ENCODE measurements at places on chromosomes 7 and 10. TPM values are rescaled to one million over a fixed set of nuclear protein-coding genes. Genes with fewer than 3 reads are reported as not detected.

DNA sequence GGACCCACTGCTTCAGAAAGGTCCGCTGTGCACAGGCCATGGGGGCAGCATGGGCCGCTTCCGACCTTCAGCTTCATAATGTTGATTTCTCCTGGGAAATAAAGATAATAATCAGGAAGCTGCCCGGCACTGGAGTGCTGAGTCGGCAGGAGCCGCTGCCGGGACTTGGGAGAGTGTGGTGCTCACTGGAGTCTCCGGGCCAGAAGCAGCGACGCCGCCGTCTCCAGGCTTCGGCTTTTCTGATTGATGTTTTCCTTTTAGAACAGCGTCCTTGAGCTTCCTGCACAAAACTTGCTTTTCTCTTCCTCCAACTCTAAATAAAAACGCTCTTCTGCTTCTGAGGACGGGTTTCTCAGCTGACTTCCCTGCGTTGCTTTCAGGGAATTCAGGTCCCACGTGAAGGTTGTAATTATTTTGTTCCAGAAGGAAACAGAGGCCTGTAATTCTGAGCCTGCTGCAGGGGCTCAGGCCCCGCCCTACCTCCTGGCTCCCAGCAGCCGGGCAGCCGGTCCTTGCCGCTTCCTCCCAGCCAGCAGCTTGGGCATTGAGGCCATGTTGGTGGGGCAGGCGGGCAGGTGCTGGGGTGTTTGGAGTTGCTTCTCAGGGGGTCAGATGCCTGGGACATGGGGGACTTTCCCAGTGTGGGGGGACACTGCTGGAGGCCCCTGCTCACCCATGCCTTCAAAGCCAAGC is 14.7 kb downstream of the PWWP2B start:
- DNase-seq: no peak

DNA sequence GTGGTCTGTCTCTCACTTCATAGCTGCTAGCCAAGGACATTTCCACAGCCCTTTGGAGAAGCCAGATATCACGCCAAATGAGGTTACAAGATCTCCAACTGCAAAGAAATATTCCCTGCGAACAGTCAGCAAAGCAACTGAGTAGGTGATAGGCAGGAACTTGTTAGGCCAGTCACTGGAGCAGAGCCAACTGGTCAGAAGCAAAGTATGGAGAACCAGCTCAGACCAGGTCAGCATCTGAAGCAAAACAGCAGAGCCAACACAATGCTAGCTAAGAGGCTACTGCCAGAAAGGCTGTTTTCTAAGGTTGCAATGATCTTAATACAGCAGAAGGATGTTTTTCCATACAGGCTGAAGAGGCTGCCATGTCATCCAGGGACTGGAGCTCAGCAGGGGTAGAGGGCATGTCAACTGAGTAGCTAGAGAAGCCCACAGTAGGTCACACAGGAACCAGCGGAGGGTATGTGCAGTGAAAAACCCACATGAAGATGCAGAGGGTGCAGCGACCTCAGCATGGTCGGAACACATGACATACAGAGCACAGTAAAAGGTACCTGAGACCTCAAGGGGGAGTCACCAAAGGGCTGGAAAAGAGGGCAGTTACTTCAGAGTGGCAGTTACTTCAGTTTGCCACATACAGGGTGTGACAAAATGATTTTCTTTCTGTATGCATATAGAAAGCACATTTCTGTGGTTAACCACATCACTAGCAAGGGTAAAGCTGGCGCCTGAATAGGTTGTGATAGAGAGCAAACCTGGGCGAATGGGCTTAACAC is 8.9 kb downstream of the SEC31B start:
- DNase-seq: peak; percentile 70

- peak; percentile 23 for DNase-seq
These were observed 243.0 kb downstream of the WDR37 start for GRCh38 chr10:1299041-1299726.

DNA sequence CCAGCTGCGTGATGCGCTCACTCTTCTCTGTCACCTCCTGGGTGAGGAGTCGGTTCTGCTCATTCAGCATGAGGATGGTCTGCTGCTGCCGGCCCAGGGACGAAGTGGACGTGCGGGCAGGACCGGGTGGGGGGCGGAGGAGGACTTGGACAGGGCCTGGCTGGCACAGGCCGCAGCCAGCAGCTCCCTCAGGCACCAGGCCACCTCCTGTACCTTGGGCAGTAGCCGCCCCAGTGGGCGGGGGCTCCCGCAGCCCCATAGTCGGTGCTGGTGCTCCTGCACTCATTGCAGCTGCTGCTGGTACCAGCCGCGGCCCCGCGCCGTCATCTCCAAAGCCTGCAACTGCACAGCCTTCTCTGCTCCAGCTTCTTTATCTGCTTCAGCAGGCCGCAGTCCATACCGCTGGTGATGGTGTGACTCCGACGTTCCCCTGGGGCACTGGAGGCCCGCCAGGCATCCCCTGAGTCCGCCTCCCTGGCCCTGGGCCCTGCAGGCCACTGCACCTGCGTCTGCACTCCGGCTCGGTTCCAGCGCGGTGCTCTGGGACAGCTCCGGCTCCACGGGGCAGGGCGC is 884.9 kb upstream of the ZNF722 start:
- no peak for DNase-seq

GRCh38 chr7:70578131-70578530 is 553.8 kb upstream of the GALNT17 start:
- DNase-seq: no peak

- no peak for DNase-seq
These were observed 62.5 kb downstream of the ABI1 start for GRCh38 chr10:26798298-26798697.

DNA sequence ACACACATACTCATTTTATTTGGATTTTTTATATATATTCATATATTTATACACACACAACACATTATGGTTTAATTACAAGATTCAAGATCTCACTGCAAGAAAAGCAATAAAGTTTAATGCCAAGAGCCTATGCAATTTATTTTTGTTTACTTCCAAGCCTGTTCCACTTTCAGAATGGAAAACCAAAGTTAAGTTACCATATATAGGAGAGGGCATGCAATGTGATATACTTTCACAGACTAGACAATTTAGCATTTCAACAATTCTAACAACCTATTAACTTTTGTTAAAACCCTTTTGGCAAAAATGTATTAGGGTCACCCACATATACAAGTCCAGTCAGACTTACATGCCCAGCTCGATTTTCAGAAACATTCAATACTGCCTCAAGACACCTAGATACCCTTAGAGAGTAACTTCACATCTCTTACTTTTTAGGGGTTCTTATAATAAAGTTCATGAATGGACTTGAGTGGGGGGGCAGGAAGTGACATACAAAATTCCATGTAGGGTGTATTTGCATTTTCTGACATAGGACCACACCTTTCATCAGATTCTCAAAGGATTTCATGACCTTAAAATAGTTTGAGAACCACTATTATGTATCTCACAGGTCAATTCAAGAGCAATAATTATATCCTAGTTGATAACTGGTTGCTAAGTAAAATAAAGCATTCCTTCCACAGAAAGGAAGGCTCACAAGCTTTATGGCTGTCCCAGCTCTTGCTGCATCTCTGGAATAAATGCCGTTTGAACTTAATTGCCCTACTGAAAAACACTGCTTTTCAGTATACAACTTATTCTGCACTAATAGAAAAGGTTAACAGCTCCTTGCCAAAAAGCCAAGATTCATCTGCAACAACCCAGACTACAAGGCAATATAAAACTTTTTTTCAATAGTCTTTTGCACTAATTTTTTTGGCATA is 2.5 kb downstream of the P4HA1 start:
- DNase-seq: no peak

DNA sequence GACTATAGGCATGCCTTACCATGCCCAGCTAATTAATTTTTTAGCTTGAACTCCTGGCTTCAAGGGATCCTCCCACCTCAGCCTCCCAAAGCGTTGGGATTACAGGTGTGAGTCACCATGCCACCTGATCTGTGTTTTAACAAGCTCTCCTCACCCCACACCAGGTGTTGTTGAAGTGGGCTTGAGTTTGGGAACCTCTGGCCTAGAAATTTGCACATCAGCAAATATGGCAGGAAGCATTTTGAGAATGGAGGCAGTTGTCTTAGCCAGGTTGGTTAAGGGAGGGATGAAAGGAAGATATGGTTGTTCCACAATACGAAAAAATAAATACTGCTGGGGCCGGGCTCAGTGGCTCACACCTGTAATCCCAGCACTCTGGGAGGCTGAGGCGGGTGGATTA is 433.1 kb downstream of the TYW1 start:
- no peak for DNase-seq

- DNase-seq: no peak
These were observed 192.4 kb upstream of the DGKB start for GRCh38 chr7:15094989-15095388.

The EVX1 gene
- total RNA-seq: 5.6 TPM

The FAM237B gene
- not detected for total RNA-seq

The CRPPA gene
- 3.6 TPM for total RNA-seq

The TAS2R3 gene
- 6.4 TPM for total RNA-seq

The ZDHHC4 gene
- total RNA-seq: 54.4 TPM
